ENCODE measurements at places on chromosomes 12 and 14.

DNA sequence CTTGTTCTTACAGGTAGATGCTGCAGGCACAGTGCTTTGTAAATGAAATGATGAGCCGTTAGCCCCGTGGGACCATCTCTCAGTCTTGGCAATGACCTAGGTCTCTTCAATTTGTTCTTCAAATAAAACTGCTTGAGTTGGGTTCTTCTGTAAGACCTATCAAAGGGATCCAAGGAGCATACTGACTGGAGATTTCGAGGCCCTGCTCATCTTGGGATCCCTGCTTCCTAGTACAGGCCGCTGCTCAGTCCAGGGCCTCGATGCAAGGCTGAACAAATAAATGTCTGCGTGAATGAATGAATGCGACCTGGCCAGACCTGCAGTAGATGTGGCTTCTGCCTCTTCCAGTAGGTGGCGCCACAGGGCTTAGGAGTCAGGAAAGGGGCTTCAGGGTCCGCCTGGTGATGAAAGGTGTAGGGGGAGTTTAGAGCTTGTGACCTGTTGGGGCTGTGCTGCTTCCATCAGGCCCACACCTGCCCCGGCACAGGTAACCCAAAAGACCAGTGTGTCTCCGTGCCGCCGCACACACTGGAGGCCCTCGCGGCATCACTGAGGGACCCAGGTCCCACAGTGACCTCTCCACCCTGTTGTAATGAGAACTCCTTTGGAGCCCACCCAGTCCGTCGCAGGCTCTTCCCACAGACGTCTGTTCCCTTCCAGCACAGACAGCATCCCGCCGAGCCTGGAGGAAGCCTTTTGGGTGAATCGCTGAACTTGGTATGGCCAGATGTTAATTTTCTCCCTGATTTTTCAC is 4.4 kb downstream of the CACNA1C start:
- no peak for DNase-seq

DNA sequence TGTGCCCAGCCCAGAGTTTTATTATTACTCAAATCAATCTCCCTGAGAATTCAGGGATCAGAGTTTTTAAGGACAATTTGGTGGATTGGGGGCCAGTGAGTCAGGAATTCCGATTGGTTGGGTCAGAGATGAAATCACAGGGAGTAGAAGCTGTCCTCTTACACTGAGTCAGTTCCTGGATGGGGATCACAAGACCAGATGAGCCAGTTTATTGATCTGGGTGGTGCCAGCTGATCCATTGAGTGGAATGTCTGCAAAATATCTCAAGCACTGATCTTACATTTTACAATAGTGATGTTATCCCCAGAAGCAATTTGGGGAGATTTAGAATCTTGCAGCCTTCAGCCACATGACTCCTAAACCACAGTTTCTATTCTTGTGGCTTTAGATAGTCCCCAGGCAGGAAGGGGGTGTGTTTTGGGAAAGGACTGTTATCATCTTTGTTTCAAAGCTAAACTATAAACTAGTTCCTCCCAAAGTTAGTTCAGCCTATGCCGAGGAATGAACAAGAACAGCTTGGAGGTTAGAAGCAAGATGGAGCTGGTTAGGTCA is 89.1 kb upstream of the CNOT2 start:
- no peak for DNase-seq

DNA sequence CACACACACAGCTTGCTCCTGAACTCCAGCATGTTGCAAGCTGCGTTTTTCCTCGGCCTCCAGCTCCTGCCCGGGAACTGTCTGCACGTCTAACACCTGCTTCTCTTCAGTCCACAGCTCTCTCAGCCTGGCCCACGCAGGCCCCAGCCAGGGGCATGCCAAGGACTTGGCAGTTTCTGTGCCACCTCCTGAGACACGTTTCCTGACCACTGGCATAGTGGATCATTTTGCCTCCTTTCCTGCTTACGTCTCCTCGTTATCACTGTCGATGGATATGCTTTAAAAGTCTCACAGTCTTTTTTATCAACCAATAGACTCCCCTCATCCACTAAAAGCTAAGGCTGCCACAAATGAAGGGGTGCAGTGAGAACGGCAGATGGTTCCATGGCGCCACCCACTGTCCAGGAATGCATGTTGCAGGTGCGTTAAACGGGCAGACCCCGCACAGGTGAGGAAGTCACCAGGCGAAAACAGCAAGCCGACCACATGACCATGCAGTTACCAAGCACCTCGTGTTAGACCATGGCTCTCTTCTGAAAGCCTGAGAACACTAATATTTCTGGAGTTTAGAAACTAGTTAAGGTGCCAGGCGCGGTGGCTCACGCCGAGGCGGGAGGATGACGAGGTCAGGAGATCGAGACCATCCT is 14.7 kb upstream of the TEAD4 start:
- peak; percentile 15 for DNase-seq

DNA sequence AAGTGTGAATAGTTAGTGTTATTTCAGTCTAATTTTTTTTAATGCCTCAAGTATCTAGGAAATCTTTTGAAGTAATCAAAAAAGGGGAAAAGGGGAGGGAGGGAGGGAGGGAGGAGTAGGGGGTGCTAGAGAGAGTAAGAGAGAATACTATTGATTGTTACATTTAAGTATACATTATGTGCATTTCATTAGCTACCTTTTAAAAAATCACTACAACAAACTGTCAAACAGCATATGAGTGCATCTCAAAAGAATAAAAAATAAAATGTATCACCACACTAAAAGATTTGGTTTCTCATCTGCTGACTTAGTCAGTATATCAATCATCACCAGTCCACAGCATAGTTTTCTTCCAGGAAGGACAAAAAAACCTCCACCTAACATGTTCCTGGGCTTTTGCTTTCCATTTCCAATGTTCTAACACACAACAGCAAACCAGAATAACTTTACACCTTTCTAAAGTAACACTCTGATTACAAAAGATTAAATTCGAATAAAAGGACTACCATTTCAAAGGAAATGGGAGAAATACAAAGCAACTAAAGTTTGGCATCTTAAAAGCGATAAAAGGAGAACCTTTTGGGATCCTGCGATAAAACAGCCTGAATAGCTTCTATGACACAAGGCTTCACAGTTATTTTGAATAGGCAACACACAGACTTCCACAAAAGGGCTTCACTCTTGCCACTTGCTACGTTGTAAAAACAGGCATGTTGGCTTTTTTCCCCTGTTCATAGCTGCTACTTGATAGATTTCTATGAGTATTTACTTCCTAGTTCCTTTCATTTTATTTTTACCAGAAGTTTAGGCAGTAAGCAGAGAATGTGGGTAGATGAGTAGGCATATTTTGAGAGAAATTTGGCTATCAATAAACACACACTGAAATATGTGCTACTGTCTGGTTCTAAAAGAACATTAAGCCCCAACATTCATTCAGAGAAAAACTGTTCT is 160.9 kb downstream of the EPS8 start:
- DNase-seq: no peak

DNA sequence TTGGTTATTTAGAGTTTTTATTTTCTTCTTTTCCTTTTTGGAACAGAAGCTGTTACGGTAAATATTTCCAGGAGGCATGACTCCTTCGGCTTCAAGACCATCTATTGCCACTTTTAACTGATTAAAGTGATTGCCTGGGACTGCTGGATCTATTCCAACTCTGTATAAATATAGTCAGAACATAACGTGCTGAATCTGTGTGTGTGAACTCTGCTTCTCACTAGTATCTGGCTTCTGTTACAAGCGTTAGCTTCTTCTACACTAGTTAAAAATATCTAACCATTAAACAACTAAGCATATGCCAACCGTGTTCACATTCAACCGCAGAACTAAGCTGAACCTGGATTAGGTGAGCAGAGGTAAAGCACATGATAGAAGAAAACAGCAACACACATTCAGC is 49.0 kb downstream of the TMTC1 start:
- no peak for DNase-seq

DNA sequence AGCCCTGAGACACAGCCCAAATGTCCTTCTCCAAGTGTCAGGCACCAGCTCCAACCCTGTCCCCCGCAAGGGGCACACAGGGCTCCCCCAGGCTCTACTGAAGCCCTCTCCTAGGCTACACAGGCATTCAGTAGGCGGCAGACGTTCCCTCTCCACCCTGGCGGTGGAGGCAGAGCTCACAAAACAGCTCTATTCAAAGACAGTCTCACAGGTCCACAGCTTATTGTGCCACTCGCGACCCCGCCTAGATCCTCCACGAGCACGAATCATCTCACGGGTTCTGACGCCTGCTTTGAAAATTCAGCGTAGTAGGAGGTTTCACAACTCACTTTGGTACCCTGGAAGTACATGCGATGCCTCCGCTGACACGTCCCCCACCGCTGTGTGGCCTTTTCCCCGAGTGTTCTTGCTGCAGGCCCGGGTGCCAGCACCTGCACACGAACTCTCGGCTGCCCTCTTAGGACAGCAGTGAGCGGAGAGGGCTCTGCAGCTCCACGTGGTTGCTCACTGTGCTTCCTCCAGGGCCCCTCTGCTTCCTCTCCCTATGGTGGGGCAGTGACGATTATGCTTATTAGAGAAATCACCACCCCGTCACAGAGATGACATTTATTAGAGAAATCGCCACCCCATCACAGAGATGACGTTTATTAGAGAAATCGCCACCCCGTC is 78.5 kb downstream of the ADGRD1 start:
- DNase-seq: no peak

- no peak for DNase-seq
Measured at GRCh38 chr14:105945896-105946295, 419.5 kb downstream of the TMEM121 start.

DNA sequence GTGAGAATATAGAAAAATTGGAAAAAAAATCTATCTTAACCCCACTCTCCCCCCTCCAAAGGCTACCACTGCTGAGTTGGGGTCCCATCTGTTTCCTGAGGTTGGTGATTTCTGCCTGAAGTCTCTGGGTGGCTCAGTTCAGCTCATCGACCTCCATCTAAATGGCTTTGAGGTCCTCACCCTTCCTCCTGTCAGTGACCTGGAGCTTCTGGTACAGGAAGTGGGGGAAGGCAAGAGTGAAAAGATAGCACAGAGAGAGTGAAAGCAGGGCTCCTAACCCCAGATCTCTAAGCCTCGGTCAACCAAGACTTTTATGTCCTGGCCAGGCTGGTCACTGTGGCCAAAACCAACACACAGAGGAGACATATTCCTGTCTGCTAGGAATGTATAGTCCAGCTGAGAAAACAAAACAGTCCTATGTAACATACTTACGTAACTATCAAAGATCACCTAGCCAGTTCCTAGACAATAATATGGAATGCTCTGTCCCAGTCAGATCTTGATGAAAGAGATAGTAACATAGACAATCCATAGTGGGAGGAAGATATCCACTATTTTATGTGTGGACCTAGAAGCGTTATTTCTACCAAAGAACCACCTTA is 12.3 kb upstream of the KRT73 start:
- no peak for DNase-seq

DNA sequence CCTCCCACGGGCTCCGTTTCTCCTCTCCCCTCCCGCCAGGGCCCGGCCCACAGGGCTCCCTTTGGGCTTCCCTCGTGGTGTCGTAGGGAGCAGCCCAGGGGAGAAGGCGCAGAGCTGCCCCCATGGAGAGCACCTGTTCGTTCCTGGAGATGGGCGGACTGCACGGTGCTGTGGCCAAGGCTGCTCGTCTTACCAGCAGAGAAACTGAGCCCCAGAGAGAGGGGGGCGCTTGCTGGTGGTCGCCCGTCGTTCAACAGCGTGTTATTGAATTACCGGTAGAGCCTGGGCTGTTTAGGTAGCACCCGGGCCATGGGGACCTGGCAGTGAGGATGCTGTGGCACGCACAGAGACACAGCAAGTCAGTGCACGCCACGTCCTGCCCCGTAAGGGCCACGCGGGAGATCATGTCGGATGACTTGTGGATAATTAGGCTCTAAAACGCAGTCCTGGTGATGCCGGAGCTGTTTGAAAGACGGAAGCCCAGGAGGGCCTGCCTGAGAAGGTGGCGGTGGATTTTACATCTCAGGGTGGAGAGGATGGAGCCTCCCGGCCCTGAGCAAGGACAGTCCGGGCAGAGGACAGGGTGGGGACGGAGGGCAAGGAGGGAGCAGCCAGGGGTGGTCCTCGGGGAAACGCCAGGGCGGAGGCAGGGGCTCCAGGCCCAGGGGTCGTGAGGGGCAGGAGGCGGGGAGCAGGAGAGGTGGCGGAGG is 134.4 kb downstream of the ADGRD1 start:
- no peak for DNase-seq

DNA sequence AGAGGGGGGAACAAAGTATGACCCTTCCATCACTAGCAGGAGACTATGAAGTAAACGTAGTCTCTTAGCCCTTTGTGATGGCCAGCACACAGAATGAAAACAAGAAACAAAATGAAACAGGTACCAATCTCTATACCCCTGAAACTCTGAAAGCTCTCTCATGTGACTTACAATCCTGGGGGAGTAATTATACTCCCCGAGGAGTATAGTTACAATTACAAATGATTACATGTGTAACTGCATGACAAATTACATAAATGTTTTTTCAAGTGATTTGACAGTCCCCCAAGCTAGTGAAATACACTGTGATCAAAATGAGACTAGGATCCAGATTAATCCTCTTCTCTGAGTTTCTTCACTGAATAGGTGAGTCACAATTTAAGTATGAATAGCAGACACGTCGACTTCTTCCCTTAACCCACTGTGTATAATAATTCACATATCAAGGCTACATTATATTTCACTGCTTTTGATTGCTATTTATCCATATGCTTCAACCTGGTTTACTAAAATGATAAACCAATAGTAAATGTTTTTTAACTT is 74.0 kb downstream of the SPTSSA start:
- no peak for DNase-seq

- DNase-seq: no peak
Measured at GRCh38 chr14:85534458-85535293, 4.7 kb downstream of the FLRT2 start.

DNA sequence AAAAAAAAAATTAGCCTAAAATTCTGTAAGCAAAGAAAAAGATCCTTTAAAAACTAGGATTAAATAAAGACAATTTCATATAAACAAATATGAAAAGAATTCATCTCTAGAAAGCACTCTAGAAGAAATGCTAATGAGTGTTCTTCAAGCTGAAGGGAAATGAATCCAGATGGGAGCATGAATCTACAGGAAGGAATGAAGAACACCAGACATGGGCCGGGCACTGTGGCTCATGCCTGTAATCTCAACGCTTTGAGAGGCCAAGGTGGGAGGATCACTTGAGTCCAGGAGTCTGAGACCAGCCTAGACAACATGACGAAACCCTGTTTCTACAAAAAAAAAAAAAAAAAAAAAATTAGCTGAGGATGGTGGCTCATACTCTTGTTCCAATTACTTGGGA is 297.2 kb downstream of the FBXL14 start:
- DNase-seq: no peak

- DNase-seq: no peak
Measured at GRCh38 chr12:51362307-51362706, 15.8 kb upstream of the CELA1 start.

Data from activated naive CD8-positive, alpha-beta T cell treated with anti-CD3 and anti-CD28 coated beads, Interleukin-2, amount 50 U/mL, for 16 hours (primary cell).